ENCODE measurements at places on chromosomes 12 and 14. TPM values are rescaled to one million over a fixed set of nuclear protein-coding genes. Genes with fewer than 3 reads are reported as not detected.

MOAP1 gene
- polyA plus RNA-seq = 22.6 TPM

GRCh38 chr12:109524466-109525278, 47.2 kb downstream of the UBE3B start:
- no peak for DNase-seq

DNA sequence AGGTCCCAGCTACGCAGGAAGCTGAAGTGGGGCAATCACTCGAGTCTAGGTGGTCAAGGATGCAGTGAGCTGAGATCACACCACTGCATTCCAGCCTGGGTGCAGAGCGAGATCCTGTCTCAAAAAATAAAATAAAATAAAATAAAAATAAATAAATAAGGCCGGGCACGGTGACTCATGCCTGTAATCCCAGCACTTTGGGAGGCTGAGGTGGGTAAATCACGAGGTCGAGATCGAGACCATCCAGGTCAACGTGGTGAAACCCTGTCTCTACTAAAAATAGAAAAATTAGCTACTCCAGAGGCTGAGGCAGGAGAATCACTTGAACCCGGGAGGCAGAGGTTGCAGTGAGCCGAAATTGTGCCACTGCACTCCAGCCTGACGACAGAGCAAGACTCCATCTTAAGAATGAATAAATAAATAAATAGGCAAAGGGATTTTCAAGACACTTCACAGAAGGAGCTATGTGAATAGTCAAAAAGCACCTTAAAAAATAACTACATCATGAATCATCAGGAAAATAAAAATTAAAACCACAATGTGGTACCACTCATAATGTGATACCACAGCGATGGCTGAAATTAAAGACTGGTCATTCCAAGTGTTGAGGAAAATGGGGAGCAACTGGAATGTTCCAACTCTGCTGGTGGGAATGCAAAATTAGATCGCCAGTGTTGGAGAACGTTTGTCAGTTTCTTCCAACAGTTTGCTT, 92.9 kb upstream of the TBX3 start:
- no peak for DNase-seq

KRT75 gene
- not detected for polyA plus RNA-seq

DNA sequence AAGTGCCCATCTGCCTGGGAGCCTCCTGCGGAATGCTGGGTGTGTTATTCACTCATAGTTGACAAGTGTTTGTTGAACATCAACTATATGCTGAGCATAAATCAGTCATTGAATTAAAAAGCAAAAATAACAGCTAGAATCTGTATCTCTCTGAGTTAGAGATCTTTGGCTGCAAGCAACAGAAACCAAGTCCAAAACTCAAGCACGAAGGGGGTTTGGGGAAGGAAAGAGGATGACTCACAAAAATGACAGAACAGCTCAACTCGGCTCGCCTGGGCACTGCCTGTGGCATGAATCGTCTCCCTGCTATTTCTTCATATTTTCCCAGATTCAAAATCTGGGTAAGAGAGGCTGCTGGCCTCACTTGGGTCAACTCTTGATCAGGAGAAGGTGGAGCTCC, 72.6 kb upstream of the NCOR2 start:
- no peak for DNase-seq

CAPS2 gene
- 0.73 TPM for polyA plus RNA-seq

DNA sequence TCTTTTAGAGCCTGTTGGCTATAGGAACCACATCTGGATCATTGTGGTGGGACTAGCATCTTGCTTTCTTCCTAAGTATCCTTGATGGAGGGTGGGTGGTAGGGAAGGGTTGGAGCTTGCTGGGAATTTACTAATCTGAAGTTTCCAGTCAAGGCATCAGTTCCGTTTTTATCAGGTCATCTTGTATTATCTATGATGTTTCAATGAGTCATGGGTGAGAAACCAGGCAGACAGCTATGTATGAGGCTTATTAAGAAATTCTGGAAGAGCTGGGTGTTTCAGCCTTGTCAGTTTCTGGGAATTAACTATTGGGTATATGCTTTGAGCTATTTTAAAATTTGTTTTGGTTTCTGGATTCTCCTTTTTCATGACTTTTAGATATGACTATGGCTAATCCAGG, 11.3 kb downstream of the TSFM start:
- no peak for DNase-seq

DNA sequence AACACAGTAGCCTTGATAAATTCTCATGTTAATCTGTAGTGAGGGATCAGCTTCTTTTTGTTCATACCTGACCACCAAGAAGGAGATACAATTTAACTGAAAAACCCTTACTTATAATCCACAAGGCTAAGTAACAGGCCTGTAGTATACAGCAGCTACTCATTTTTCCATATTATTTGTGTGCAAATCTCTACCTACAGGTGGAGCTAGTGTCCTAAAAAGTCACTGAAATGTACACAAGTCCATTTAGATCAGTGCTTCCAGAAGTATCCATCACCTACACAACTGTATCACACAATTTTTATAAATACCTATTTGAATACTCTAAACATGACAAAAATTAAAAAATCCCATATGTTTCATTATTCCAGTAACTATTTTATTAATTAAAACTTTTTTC, 173.2 kb downstream of the SLC35F4 start:
- DNase-seq = no peak

DNA sequence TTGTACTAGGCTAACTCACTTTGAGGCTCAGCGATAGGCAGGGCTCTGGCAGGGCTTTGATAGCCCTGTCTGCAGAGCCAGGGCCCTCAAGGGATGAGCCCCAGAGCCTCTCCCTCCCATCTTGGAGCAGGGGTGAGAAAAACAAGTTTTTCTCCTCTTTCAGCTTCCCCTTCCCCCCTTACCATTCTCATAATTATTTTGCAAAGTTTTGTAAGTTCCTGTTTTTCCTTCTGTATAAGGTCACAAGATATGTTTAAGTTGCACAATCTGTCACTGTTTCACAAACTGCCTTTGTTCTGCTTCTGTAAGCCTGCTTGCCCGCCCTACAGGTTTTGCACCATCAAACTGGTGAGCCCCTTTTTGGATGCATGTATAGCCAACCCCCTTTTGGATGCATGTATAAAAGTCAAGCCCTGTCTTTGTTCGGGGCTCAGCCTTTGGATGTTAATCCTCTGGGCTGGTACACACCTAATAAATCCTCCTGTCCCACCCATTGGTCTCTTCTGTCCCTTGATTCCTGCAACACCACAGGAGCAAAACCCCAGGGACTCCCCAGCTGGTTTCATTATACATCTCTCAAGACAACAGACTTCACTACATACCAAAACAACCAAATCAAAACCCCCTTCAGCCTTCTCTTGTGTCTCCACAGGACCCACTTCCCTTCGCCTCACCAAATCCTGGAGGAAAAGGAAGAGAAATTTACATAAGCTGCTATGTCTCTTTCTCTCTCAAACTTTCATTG, 52.5 kb upstream of the RESF1 start:
- DNase-seq = no peak

GRCh38 chr12:113862590-113863454, 103.3 kb downstream of the RBM19 start:
- no peak for DNase-seq

DNA sequence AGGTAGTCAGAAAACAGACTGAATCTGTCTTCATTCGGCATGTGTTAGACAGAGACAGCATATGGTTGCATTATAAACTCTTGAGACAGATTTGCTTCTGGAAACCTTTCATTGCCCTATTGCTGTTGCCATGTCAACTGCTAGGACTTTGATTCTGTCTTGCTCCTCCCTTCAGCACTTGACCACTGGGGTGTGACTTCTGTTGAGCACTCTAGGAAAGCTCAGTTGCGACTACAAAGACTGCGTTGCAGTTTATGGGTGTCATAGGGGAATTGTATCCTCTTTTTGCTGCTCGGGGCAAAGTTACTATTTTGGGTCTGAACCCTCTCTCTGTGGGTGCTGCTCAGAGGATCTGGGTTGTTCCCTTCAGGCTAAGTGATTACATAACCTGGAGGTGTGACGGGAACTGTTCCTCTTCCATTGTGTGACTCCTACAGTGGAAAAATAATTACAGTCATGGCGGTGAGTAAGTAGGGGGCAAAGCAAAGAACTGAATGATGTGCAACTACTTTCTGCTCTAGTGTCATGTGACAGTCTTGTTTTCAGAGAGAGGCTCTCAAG, 44.3 kb upstream of the TRIM9 start:
- DNase-seq = no peak

FOXN3 gene
- polyA plus RNA-seq = 10.1 TPM

KLHL33 gene
- 2.8 TPM for polyA plus RNA-seq

- DNase-seq = no peak
Measured at GRCh38 chr14:82710267-82710841, 1176.7 kb upstream of the SEL1L start.

AICDA gene
- 0.04 TPM for polyA plus RNA-seq

GRCh38 chr12:108700833-108701541, 30.3 kb downstream of the CORO1C start:
- DNase-seq = no peak

DNA sequence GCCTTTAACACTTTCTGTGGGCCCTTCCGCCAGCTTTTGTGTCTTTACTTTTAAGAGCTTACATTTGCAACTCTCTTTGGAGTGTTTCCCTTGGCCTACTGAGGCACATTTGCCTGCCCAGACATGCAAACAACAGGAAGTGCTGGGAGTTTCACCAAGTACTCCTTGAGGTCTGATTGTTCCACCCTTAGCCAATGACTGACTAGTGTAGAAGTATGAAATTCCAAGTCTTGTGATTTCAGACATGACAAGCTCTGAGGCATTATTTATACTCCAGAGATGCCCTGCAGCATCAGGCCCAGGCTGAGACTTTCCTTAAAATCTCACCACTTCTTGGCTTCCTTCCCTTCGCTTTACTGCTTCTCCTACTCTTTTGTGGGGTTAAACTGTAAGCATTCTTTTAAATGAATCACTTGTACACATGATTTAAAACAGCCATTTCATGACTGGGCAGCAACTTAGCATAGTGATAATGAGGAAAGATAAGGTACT, 174.1 kb downstream of the SLC6A15 start:
- no peak for DNase-seq

DNA sequence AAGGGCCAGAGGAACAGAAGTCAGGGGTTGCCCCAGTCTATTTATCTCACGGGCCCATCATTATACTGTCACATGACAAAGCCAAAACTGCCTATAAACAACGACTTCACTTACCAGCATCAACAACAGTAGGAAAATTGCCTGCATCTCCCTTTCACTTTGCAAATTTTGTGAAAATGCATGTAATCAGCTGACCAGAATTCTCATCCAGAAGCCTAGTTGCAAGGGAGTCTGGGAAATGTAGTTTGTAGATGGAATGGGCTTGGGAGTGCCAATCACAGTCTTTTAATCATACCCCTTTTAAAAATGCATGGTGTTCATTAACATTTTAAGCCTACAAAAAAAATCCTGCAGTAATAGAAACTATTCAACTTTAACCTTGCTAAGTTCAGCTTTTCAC, 369.3 kb upstream of the TMPO start:
- DNase-seq = no peak

CLEC2A gene
- not detected for polyA plus RNA-seq

DNA sequence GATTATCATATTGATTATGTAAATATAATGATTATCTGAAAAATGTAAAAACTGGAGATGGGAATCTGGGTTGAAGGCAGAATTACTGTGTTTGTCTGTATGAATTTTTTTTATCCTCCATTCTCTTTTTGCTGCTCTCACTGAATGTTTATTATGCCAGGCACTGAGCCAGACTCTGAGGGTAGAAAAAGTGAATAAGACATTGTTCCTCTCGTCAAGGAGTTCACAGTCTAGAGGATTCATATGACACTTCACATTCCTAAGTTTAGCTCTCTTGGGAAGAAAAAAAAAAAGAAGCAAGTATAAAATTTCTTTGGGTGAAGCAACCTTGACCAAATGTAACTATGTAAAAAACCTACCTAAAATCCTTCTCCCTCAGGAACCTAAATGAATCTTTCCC, 120.9 kb upstream of the LMO3 start:
- DNase-seq = no peak

DNA sequence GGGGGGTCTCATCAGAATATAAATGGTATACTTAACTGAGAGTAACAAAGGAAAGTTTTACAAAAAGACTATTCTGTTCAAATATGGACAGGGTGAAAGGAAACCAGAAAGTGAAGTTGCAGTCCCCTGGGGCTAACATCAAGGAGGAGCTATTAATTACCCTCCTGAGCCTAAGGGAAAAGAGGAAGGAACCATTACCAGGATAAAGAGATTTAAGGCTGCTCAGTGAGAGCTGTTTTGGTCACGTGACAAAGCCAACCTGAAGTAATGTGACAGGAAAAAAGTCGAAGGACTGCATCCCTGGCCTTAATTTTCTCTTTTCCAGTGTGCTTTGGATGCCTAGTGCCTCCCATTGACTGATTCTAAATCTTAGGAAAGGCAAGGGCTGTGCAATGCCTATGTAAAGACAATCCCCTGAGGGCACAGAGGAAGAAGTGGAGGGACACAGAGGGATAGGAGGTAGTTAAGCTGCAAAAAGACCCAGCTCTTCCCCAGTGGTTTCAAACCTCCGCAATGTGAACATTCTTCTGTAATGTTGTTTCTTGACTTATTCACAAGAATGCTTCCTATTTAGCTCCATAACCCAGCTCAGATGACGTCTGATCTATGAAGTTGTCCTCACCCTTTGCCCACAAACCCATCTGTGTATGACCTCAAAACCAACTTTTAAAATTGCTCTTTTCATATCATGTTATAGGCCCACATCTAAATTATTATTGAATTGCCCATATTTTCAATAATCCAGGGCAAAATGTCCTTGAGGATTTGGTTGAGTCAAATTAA, 187.7 kb upstream of the DCN start:
- no peak for DNase-seq
